Activated T-cell treated with anti-CD3 and anti-CD28 coated beads, Interleukin-2, amount 50 U/mL, for 72 hours (primary cell): ENCODE measurements at places on chromosomes 16 and 17.

GRCh38 chr16:76777721-76778465, 413.1 kb upstream of the MON1B start:
- no peak for DNase-seq

GRCh38 chr16:31386157-31386984, 6.8 kb upstream of the ITGAD start:
- peak; percentile 54 for DNase-seq

GRCh38 chr17:70825321-70826125, 656.2 kb downstream of the KCNJ2 start:
- no peak for DNase-seq

- DNase-seq, result no peak
Measured at GRCh38 chr17:73126716-73127473, 34.4 kb upstream of the SLC39A11 start.
